NCI-H510A treated with DMSO at 0.1 percent for 48 hours (cell line): ENCODE measurements at places on chromosomes 2 and 18.

DNA sequence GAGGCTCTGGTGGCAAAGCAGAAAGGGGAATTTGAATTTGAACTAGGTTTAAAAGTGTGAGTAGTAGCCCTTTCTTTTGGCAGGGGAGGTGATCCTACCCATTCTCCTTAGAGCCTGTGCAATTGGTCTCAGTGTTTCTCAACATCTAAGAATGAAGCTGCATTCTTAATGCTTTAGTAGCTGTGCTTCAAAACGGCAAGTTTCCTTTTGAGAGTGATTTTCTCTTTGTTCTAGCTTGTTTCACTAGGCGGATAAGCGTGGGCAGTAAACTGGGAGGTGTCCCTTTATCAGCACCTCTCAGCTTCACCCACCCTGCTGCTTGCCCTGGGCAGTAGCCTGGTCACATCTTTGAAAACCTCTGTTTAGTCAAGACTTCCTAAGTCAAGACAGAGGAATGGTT, 6.7 kb downstream of the CRIM1 start:
- no peak for DNase-seq

- DNase-seq: no peak
Observed at GRCh38 chr2:99662761-99663341, 173.0 kb upstream of the REV1 start.

- DNase-seq: no peak
Observed at GRCh38 chr2:65097844-65098243, 32.1 kb downstream of the RAB1A start.

GRCh38 chr2:124664363-124664762, 639.3 kb downstream of the CNTNAP5 start:
- no peak for DNase-seq

DNA sequence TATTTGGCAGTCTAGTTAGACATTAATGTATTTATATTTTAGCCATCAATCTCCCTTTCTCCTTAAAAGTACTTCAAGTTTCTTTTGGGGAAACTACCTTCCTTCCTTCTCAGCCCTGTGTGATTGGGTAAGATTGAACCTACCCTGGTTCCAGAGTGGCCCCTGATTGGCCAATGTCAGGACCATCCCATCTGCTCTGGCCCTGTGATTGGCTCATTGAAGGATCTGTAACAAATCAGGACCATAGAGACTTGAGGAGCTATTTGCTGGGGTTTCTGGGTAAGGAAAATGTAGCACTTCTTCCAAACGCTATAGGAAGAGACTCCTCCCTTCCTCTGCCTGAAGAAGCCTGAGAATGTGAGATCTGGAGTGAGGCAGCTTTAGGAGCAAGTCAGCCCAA, 59.3 kb downstream of the AQP4 start:
- DNase-seq: no peak

GRCh38 chr2:231672617-231673347, 35.5 kb upstream of the PTMA start:
- DNase-seq: peak; percentile 94

DNA sequence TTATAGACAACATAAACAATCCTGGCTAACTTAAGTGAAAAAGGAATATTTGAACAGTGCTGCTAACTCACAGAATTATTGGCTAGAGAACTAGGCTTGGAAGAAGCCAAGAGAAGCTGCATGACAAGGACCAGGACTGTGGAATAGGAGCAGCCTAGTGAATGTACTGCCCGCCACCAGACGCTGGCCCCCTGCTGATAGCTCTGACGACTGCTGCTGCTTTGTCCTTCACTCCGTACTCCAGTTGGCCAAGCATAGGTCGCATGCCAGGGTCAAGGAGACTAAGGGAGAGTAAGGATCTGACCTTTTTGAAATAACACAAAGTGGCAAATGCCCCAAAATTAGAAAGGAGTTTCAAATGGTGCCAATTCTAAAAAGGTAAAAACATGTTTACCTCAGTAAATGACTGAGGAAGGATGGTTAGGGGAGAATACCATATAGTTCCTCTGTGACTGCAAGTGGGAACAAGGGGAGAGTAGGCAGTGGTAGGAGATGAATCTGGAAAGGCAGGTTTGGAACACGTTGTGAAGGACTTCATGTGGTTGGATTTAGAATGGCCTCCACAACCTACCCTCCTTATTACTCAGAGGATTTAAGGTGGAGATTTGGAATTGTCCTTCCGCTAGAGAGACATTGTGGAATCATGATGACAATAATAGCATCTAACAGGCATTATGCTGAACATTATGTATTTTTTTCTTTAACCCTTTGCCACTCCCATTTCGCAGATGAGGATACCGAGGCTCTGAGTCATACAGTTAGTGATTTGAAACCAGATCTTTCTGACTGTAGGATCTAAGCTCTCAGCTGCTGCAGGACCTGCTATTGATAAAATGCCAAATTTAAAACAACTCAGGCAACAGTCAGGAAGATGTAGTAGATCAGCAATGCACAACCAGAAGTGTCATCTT, 19.5 kb downstream of the STRADB start:
- DNase-seq: no peak

DNA sequence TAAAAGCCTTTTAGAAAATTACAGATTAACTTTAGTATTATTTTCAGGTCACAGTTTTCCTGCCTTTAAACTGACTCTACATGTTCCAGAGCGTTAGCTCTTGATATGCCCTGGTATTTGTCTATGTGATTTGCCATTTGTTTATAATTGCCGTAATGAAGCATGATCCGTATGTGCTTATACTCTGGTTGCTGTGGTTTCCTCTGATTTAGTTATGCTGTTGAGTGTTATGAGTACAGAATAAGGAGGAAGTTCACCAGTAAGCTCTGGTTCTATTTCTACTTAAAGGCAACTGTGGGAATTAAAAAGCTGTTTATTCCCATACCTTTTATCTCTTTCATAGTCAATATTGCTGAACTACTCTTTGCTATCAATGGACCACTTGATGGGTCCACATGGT, 123.5 kb downstream of the OSBPL6 start:
- peak; percentile 53 for DNase-seq

- peak; percentile 30 for DNase-seq
Observed at GRCh38 chr2:208488686-208489564, 82.3 kb downstream of the PTH2R start.

GRCh38 chr2:127563458-127564428, 28.3 kb downstream of the MYO7B start:
- DNase-seq: no peak

- no peak for DNase-seq
Observed at GRCh38 chr2:152823905-152824304, 105.5 kb downstream of the ARL6IP6 start.

- no peak for DNase-seq
Observed at GRCh38 chr2:16323126-16323520, 342.5 kb downstream of the CYRIA start.
